Activated CD4-positive, alpha-beta T cell treated with anti-CD3 and anti-CD28 coated beads, Interleukin-2, amount 10 ng/mL, durations not matched to agents 7 days and 5 days (primary cell): ENCODE measurements at places on chromosomes 6 and 20.

GRCh38 chr6:131717836-131718542, 7.2 kb upstream of the CTAGE9 start:
- no peak for DNase-seq

DNA sequence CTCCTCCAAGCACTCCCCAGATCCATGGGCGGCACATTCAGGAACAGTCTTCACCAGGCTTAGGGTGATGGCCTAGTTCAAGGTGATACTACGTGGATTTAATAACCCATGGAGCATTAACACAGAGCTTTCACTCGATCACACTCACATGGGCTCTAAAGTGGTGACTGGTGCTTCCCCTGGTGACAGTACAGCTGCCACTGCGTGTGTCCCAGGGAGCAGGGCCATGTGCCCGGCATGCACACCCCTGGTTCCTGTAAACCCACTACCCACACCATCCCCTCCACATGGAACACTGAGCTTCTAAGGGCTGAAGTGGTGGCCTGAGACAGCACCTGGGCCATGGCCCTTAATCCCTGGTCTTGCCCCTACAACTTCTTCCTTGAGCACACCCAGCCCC, 27.8 kb upstream of the APMAP start:
- no peak for DNase-seq

DNA sequence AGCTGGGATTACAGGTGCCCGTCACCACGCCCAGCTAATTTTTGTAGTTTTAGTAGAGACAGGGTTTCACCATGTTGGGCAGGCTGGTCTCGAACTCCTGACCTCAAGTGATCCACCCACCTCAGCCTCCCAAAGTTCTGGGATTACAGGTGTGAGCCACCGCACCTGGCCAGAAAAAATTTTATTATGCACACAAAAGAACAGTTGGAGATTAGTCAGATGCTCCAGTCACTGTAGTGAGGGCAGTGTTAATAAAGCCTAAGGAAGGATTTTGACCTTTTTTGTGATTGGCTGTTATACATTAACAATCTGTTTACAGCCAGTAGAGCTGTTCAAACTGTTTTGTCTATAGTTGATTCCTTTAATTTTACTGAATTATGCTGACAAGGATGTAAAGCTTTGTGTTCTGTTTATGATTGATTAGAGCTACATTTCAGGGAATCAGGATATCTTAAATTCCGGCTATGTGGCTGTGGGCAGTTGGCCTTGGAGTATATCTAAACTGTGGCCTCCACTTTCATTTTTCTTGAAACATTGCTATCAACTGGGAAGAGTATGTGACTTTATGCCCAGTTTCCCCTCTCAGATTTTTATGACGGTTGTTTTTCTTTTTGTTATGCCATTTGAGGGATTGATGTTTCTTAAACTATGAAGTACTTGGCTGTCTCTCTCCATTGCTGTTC, 9.9 kb downstream of the ZSWIM3 start:
- DNase-seq: no peak

GRCh38 chr6:29294499-29294914, 7.0 kb upstream of the OR14J1 start:
- DNase-seq: no peak

DNA sequence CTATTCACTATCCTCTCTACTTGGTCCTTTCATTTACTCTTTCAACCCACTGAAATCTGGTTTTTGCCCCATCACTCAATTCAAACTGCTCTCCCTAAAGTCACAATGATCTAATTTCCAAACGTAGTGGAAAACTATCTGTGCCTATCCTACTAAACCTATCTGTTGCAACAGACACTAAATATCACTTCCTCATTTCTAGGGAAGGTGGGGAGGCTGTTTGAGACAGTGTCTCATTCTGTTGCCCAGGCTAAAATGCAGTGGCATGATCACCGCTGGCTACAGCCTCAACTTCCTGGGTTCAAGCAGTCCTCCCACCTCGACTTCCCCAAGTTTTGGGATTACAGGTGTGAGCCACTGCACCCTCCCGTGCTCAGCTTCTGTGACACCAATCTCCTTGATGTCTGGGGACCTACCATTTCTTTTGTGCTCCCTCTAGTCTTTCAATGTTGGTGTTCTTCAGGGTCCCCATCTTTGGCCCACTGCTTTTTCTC, 8.8 kb downstream of the RANBP9 start:
- no peak for DNase-seq

GRCh38 chr6:16799279-16800193, 38.3 kb upstream of the ATXN1 start:
- DNase-seq: no peak
